ENCODE measurements at places on chromosomes 1 and 21. TPM values are rescaled to one million over a fixed set of nuclear protein-coding genes. Genes with fewer than 3 reads are reported as not detected.
A peak's percentile ranks its signal among the peaks of the same experiment; 100 is the strongest.

DNA sequence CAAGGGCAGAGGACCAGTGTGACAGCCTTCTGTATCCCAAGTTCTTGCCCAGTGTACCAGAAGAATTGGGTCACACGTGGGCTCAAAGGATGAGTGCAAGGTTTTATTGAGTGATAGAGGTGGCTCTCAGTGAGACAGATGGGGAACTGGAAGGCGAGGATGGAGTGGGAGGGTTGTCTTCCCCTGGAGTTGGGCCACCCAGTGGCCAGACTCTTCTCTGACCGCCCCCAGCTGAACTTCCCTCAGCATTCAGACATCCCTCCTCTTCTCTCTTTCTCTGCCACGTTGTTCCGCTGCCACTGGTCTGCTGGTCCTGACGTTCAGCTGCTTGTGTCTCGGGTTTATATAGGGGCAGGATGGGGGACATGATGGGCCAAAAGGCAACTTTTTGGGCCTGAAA, 150.1 kb upstream of the IVNS1ABP start:
- H3K27me3 ChIP-seq, result no peaks in the 10 kb centered on the region
- no peak overlapping the region for H3K4me3 ChIP-seq
- no peak overlapping the region for H3K27ac ChIP-seq

DNA sequence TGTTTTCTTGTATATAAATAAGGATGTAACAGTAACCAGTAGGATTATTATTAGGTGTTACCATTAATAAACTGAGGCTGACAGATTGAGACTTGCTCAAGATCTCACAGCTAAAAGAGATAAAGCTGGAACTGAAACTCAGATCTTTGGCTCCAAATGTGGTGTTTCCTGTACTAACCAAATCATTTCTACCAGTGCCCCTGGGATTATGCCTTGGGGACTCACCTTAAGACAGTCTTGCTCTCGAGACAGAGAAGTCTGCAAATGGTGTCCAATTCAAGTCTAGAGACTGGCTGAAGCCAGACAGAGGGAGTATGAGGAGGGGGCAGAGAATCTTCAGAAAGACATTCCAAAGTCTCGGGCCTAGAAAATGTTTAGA, 593 bp upstream of the CD53 start:
- H3K27me3 ChIP-seq, result 0 out of 2 replicates have a peak, but pooled peaks cover 3% of the 10 kb centered on the region
- no peak overlapping the region for H3K4me3 ChIP-seq

DNA sequence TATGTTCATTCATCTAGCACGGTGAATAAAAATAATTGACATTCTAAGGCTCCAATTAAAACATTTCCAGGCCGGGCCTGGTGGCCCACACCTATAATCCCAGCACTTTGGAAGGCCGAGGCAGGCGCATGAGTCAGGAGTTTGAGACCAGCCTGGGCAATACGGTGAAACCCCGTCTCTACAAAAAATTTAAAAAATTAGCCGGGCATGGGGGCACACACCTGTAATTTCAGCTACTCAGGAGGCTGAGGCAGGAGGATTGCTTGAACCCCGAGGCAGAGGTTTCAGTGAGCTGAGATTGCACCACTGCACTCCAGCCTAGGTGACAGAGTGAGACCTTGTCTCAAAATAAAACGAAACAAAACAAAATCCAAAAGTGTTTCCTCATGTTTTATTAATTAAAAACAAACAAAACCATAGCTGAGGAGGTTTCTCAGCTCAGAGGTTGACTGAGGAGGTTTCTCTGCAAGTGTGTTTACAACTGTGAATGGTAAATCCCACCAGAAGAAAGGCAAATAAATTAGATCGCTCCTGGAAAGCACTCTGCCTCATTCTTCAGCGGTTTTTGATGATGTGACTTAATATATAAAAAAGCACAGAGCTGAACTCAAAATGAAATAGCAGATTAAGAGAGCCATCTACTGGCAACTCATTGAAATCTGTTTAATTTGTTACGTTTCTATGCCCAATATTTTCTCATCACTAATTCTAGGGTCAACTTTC, 37.7 kb upstream of the ATG4C start:
- H3K27me3 ChIP-seq, result no peaks in the 10 kb centered on the region
- DNase-seq, result peak; percentile 68
- H3K27ac ChIP-seq, result no peak overlapping the region

DNA sequence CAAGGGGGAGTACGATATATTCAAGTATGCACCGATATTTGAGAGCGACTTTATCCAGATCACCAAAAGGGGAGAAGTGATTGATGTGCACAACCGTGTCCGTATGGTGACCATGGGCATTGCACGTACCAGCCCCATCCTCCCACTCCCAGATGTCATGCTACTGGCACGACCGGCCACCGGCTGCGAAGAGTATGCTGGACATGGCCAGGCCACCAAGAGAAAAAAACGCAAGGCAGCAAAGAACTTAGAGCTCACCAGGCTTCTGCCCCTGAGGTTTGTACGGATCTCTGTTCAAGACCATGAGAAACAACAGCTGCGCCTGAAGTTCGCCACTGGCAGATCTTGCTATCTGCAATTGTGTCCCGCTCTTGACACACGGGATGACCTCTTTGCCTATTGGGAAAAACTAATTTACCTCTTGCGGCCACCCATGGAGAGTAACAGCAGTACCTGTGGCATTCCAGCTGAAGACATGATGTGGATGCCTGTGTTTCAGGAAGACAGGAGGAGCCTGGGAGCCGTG, 16.5 kb downstream of the ATF3 start:
- H3K4me1 ChIP-seq, result peaks cover 10% of the 10 kb centered on the region
- no peaks in the 10 kb centered on the region for H3K27me3 ChIP-seq
- no peak overlapping the region for H3K27ac ChIP-seq

- no peak overlapping the region for H3K27ac ChIP-seq
- no peak for DNase-seq
- no peaks in the 10 kb centered on the region for H3K4me1 ChIP-seq
- H3K36me3 ChIP-seq, result no peaks in the 10 kb centered on the region
Observed at GRCh38 chr1:169698976-169699375, 12.4 kb downstream of the SELL start.

DNA sequence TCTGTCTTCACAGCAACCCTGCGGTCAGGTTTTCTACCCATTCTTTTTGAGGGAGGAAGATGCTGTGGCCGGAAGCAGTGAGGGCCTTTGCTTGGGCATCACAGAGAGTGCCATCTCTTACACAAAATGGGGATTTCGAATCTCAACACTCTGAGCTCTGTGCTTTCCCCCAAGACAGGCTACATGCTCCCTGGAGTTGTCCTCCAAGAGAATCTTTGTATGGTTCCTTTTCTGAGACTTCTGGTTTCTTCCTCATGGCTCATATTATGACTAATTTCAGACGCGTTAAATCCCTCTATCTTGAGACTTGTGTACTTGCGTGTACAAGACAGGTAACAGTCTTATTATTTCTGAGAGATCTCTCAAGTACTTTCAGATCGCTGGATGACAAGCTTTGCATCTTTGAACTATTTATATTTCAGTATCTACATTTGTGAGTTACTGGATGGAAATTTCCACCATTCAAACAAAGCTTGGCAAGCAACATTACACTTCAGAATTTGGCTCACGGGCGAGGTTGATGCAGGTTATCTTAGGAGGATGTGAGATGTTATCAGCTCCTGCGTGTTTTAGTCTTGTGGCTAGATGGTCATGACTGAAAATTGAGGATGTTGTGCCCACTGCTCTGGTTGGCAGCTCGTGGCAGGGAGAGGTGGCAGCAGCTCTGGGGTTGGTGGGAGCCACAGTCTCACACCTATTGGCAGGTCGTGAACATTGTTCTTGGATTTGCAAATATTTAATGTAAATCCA, 19.4 kb downstream of the ABCG1 start:
- no peaks in the 10 kb centered on the region for H3K4me1 ChIP-seq
- H3K27me3 ChIP-seq, result no peaks in the 10 kb centered on the region
- H3K36me3 ChIP-seq, result no peaks in the 10 kb centered on the region

DNA sequence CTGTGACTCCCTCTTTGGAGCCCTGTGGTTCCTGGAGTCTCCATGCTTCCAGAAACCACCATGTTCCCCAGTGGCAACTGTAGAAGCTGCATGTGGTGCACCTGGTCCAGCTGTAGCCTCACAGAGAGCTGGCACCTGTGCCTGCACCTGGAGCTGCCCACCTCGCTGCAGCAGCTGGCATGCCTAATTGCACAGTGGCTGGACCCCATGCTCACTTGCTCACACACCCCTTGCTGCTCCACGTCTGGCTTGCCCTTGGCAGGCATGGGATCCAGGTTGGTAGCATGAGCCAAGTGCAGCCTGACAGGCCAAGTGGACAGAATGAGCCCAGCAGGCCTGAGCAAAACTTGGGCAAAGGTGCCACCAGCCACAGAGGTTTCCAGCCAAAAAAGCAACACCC, 680.1 kb downstream of the MATN1 start:
- DNase-seq, result no peak
- no peak overlapping the region for H3K4me3 ChIP-seq
- H3K36me3 ChIP-seq, result no peaks in the 10 kb centered on the region
- no peaks in the 10 kb centered on the region for H3K27me3 ChIP-seq
- H3K4me1 ChIP-seq, result no peaks in the 10 kb centered on the region

- no peak overlapping the region for H3K27ac ChIP-seq
- H3K27me3 ChIP-seq, result no peaks in the 10 kb centered on the region
- DNase-seq, result no peak
- H3K4me3 ChIP-seq, result no peak overlapping the region
- H3K4me1 ChIP-seq, result no peaks in the 10 kb centered on the region
- H3K36me3 ChIP-seq, result no peaks in the 10 kb centered on the region
Observed at GRCh38 chr1:170714163-170714562, 50.2 kb downstream of the PRRX1 start.

- H3K27me3 ChIP-seq, result no peaks in the 10 kb centered on the region
- DNase-seq, result peak; percentile 84
- H3K4me3 ChIP-seq, result peak overlapping the region; percentile 1
- no peaks in the 10 kb centered on the region for H3K36me3 ChIP-seq
Observed at GRCh38 chr1:99727575-99728185, 38.8 kb downstream of the FRRS1 start.

- no peaks in the 10 kb centered on the region for H3K27me3 ChIP-seq
- no peaks in the 10 kb centered on the region for H3K36me3 ChIP-seq
- H3K27ac ChIP-seq, result no peak overlapping the region
- no peaks in the 10 kb centered on the region for H3K4me1 ChIP-seq
- DNase-seq, result peak; percentile 29
- no peak overlapping the region for H3K4me3 ChIP-seq
Observed at GRCh38 chr1:101253976-101254674, 17.3 kb downstream of the S1PR1 start.

- H3K27me3 ChIP-seq, result no peaks in the 10 kb centered on the region
- DNase-seq, result no peak
- no peaks in the 10 kb centered on the region for H3K4me1 ChIP-seq
- H3K36me3 ChIP-seq, result no peaks in the 10 kb centered on the region
- no peak overlapping the region for H3K27ac ChIP-seq
Observed at GRCh38 chr1:68293609-68294366, 61.5 kb upstream of the WLS start.

DNA sequence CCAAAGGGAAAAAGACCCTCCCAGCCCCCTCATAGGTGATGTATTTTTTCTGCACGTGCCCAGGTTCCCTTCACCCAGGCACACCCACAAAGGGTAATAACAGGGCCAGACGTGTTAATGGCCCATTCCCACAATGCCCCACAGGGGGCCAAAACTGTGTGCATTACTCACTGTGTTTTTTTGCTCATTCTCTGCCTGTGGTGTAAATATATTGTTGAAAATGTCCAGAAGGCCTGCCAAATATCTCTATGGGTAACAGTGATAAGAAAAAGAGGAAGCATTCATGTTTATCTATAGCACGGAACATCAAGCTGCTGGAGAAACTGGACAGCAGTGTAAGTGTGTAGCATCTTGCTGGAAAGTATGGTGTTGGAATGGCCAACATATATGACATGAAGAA, 21.9 kb downstream of the RHEX start:
- no peaks in the 10 kb centered on the region for H3K27me3 ChIP-seq
- H3K4me1 ChIP-seq, result no peaks in the 10 kb centered on the region
- H3K4me3 ChIP-seq, result no peak overlapping the region
- H3K36me3 ChIP-seq, result no peaks in the 10 kb centered on the region
- no peak for DNase-seq

DNA sequence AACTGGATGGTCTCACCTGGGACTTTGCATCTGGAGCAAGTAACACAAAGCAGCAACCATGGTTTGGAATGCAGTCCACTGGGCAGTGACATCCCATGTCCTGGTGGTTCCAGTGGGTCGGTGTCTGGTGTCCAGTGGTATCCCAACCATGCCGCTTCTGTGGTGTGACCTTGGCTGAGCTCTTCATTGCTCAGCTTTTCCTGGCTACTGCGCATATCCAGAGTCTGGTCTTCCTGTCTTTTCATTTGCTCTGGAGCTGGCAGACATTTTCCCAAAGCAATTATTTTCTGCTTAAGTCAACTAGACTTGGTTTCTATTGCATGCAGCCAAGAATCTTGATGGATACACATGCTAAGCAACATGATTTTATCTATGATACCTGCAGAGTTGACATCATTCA, 28.4 kb upstream of the CD2 start:
- no peaks in the 10 kb centered on the region for H3K4me1 ChIP-seq
- no peak for DNase-seq
- no peak overlapping the region for H3K4me3 ChIP-seq
- no peak overlapping the region for H3K27ac ChIP-seq
- no peaks in the 10 kb centered on the region for H3K36me3 ChIP-seq
- H3K27me3 ChIP-seq, result no peaks in the 10 kb centered on the region

GRCh38 chr1:209657140-209657879, 5.1 kb upstream of the LAMB3 start:
- no peaks in the 10 kb centered on the region for H3K36me3 ChIP-seq
- no peaks in the 10 kb centered on the region for H3K27me3 ChIP-seq
- DNase-seq, result no peak

DNA sequence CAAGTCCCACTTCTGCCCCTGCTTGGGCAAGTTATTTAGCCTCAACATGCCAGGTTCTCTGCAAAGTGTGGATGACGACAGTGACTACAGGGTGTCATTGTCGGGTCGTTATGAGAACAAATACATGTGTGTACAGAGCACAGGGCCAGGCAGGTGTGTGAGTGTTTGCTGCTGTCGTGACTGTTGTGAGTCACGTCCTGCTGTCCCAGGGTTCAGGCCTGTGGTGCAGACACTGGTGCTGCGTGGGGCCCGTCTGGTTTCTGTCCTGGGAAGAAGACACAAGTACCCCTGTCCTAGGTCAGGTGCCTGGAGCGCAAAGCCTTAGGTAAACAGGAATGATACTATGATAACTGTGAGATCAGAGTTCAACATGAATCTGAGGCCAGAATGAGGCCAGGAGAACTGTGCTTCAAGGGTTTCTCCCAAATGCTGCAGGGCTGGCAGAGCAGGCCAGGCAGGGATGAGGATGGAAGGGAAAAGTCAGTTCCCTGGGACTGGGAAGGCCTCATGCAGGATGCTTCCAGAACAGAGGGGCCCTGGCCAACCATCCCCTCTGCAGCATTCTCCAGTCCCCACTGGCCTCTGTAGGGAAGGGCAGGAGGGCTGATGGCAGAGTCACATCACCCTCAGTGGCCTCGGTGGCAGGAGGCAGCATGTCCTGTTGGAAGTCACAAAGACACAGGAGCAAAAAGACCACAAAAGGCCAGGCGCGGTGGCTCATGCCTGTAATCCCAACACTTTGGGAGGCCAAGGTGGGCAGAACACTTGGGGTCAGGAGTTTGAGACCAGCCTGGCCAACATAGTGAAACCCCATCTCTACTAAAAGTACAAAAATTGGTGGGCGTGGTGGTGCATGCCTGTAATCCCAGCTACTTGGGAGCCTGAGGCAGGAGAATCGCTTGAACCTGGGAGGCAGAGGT, 15.7 kb downstream of the GPR157 start:
- DNase-seq, result no peak
- no peaks in the 10 kb centered on the region for H3K36me3 ChIP-seq
- no peak overlapping the region for H3K27ac ChIP-seq

GRCh38 chr1:113579256-113580018, 179.8 kb downstream of the PHTF1 start:
- no peak for DNase-seq
- no peaks in the 10 kb centered on the region for H3K27me3 ChIP-seq
- H3K27ac ChIP-seq, result no peak overlapping the region

SOAT1 gene
- 26.7 TPM for total RNA-seq

VWA5B1 gene
- not detected for total RNA-seq

HLCS gene
- 15.0 TPM for total RNA-seq

FAM76A gene
- total RNA-seq, result 8.4 TPM

TCHHL1 gene
- not detected for total RNA-seq

TRPM2 gene
- total RNA-seq, result 0.61 TPM

MEX3A gene
- 22.3 TPM for total RNA-seq

NR1I3 gene
- not detected for total RNA-seq
